LoVo (cell line): ENCODE measurements at places on chromosomes 6 and 20.

DNA sequence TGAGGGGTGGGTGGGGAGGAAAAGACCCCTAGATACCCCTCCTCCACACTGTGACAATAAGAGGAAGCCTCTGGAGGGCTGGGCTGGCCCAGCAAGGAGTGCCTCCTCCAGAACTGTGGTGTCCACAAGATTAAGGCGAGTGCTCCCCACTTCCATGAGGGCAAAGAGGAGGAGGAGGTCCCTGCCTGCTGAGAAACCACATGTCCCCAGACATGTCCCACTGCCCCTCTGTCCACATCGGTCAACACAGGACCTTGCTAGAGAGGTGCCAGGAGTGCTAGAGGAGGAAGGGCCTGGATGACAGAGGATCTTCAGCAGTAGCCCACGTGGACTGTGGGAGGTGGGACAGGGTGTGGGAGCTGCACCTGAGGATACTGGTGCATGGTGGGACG lies 3.1 kb downstream of the RAET1G start:
- DNase-seq: no peak

DNA sequence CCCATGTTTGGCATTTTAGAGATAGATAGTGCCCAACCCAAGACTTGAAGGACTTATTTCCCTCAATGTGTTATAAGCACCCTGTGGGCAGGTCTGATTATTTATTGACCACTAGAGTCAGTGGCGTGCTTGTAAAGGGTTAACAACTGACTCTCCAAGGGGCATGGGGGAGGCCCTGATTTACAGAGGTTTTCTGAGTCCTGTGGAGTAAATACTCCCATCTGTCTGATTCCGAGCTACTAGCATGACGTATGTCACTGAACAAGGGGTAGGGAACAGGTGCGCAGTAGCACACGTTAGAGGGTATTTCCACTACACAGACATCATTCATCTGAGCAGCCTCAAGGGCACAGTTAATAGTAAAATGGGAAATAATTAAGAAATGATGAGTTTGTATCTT lies 17.4 kb upstream of the TRAM2 start:
- DNase-seq: no peak

GRCh38 chr20:1942486-1943274 lies 47.5 kb downstream of the SIRPA start:
- DNase-seq: no peak

GRCh38 chr20:52422574-52423336 lies 231.2 kb upstream of the ZFP64 start:
- DNase-seq: no peak

GRCh38 chr20:22949331-22950109 lies 85.6 kb upstream of the SSTR4 start:
- no peak for DNase-seq

DNA sequence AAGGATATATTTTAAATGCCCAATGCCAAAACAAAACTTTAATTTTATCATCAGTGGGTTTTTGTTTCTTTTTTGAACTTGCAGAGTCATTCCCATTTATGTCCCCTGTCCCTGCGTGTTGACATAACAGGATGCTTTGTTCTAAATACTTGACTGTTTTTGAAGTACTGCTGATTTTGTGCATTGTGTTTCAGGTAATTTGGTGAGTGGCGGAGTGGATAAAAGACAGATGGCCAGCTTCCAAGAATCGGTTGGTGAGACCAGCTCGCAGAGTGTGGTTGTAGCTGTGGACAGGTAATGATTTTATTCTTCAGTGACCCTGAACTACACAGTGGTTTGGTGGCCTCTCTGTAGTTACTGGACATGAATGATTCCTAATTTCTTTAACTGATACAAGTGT lies 50.5 kb upstream of the CSE1L start:
- no peak for DNase-seq

GRCh38 chr6:73798592-73798991 lies 102.6 kb downstream of the CD109 start:
- DNase-seq: no peak

- DNase-seq: no peak
These were observed 171.3 kb upstream of the SSTR4 start for GRCh38 chr20:22863826-22864225.

DNA sequence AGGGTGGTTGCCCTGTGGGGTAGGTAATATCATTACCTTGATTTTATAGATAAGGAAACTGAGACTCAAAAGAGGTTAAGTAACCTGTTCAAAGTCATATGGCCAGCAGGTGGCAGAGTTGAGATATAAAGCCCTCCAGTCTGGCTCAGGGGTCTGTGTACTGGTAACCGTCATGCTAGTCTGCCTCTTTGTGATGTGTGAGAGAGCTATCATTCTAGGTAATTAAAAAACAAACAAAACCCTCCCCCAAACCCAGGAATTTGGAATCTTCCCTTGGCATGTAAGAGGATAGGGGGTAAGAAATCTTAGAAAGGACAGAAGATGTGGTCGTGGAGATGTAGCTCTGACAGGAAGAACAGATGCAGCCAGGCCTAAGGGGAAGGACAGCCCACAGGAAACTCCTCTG lies 206.0 kb downstream of the CDC5L start:
- peak; percentile 56 for DNase-seq

DNA sequence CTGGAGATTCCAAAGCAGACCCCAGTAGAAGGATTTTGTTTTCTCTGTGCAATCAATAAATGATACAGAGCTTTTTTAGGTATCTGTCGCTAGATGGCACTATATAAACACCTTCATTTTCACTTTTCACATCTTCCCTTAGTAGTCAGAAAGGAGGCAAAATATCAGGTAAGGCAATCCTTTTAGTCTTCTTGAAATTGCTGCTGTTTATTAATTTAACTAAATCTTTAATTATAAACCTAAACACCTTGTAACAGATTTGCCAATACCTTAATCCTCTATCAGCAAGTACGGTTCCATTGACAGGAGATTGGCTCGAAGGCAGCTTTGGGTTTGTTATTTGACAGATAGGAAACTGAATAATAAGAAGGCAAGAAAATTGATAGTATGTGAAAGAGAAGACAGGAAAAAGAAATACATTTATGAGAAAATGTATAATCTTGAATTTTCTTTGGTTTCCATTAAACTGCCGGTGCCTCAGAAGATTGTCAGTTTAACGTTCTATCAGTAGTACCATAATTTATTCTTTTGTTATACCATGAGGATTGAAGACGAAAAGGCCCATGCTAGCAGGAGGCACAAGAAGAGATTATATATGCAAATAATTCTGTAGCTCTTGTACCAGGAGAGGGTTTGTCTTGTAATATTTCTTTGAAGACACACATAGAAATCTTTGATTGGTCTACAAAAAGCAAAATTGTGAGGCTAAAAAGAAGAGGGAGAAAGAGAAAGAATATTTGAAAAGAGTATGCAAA lies 23.5 kb upstream of the IBTK start:
- peak; percentile 69 for DNase-seq

DNA sequence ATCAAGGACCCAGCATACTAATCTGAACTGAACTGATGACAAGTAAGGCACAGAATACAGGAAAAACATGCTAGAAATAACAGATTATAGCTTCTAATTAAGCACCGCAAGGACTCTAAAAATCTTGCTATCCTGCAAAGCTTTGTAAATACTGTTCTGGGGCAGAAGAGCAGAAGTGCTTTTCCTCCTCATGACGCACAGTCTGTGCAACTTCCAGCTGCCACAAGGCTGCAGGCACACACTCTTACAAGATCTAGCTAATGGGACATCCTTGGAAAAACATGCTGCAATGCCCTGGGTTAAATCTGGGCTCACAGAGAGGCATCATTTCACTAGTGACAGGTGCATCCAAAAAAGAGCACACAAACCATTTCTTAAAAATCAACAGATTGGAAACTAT lies 188.6 kb downstream of the GJA10 start:
- DNase-seq: no peak

DNA sequence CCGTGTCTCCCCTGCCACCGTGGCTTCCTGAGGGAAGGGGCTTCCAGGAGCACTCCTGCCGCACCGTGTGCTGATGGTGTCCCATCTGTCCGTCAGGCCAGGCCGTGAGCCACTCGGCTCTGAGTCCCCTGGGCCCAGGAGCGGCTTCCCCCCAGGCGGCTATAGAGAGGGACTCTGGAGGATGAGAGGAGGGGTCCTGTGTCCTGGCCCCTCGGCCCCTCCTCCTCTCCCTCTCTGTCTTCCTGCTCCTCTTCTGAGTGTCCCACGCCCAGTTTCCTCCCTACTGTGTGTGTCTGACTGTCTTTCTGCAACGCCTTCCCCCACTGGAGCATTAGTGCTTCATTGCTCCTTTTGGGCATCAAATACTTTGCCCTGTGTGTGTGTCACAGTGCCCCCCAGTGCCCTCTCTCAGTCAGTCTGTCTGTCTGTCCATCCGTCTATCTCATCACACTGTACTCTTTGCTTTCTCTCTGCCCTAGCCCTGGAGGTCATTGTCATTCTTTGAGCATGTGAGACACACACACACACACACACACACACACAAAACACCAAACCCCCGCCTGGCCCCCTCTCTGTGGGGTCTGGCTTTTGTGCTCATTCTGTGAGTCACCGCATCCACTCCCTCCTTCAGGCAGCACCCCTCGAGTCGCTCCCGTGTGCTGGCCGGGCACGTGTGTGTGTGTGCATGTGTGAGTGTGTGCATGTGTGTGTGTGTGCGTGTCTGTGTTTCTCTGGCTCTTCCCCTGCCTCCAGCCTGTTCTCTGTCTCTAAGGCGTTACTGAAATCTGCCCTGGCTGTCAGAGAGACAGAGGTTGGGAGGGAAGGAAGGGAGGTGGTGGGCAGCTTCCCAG lies 71.9 kb downstream of the SRC start:
- no peak for DNase-seq

DNA sequence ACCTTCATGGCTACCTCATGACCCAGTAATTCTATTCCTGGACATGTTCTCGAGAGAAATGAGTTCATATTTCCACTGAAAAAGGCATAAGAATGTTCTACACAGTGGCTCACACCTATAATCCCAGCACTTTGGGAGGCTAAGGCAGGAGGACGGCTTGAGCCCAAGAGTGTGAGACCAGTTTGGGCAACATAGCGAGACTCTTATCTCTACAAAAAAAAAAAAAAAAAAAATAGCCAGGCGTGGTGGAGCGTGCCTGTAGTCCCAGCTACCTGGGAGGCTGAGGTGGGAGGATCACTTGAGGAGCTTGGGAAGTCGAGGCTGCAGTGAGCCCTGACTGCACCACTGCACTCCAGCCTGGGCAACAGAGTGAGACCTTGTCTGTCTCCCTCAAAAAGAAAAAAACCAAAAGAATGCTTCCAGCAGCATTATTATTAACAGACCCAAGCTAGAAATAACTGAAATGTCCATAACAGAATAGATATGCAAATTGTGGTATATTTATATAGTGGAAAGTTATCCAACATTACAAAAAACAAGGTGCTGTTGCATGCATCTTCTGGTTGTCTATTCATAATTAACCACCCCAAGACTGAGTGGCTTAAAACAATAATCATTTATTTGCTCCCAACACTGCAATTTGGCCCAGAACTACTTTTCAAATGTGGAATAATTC lies 9.4 kb upstream of the RAB44 start:
- DNase-seq: peak; percentile 57

- DNase-seq: no peak
These were observed 221.2 kb downstream of the FNDC1 start for GRCh38 chr6:159390381-159390780.

DNA sequence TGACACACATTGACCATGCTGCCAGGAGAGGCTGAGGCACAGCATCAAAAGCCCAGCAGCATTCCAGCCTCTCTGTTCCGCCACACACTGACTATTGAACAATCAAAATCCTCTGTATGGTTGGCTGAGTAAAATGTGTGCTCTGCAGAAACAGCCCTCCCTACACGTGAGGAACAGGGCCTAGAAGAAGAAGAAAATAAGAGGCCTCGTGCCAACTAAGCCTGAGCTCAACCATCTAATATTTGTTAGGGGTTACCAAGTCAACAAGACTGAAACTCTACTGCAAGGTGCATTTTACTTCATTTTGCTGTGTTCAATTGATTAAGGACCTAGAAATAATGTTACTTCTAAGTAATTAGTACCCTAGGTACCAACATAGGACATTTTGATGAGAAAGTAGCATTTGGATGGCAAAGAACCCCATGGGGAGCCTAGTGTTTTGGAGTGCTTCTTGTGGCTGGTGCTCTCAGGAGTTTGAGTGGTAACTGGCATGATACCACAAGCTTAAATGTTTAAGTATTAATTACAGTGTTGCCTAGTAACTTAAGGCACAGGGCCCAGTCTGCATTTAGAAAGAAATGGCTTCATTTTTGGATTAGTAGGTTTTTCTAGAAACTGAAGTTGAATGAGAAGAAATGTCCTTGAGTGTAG lies 146.6 kb upstream of the PLN start:
- DNase-seq: no peak
